ENCODE measurements at places on chromosomes 3 and 15.

GRCh38 chr15:70863450-70864218 lies 9.7 kb upstream of the LARP6 start:
- DNase-seq = no peak

GRCh38 chr3:178019645-178020044 lies 516.6 kb upstream of the KCNMB2 start:
- DNase-seq = no peak

DNA sequence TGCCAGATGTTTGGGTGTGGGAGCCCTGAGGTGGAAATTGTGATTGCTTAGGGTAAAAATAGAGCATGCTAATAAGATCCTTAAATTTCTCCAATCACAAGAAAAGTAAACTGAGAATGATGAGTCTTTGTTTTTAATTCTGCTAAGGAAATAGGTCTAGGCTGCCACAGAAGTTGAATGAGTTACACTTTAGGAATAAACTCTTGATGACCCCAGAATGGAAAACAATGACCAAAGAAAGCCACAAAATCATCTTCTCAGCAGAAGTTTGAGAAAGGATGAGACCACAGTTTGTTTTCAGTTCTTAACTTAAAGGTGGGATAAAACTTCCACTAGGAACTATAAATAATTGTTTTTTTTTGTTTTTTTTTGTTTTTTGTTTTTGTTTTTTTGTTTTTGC lies 164.6 kb upstream of the BCL6 start:
- DNase-seq = no peak

DNA sequence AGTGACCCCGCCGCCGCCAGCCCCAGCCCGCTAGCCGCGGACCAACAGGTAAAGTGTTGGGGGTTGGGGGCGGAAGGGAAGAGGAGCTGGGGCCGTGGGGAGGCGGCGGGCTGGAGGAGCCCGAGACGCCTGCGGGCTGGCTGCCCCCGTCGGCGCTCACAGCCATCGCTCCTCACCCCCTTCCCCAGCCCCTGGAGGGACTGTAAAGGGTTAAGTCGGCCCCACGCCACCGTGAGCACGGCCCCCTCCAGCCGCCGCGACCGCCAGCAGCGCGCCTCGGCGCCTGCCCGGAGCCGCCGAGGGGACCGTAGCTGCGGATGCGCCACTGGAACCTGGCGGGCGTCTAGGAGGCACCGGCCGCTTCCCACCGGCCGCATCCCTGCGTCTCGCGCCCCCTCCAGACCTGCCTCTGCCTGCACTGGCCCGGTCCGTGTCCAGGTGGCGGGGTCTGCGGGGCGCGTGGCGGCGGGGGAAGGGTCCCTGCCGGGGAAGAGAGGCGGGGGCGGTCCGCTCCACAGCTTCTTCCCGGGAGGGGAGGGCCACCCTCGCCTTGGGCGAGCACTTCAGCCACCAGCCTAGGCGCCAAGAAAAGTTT lies 522 bp downstream of the MED12L start:
- no peak for DNase-seq

DNA sequence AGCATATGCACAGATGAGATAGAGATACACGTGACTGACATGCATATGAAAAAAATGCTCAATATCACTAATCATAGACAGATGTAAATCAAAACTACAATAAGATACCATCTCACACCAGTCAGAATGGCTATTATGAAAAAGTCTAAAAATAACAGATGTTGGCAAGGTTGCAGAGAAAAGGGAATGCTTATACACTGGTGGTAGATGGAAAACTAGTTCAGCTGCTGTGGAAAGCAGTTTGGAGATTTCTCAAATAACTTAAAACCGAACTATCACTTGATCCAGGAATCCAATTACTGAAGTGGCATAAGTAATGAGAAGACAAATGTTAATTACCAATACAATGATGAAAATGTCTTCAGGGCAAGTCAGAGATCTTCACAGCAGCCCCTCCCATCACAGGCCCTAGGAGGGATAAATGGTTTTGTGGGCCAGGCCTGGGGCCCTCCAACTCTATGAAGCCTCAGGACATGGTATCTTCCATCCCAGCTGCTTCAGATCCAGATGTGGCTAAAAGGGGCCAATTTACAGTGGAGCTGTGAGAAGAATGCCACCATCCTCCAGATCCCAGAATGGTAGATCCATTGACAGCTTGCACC lies 71.4 kb upstream of the PLSCR4 start:
- DNase-seq = no peak

DNA sequence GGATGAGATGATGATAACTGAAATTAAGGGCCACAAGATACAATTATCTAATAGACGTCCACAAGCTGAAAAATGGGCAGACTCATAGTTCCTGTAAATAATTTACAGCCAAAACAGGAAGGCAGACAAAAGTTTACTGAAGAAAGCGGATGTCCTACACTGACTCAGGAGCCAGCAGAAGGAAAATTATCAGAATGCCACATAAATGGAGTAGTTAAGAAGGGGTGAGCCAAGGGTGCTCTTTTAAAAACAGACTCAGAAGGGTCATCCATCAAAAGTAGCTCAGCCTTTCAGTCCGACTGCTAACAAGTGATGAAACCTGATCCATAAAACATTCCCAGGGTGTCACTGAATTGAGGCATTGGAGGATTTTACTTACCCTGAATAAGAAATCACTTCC lies 39.8 kb downstream of the TUSC7 start:
- no peak for DNase-seq

GRCh38 chr3:105844704-105845103 lies 24.1 kb downstream of the CBLB start:
- no peak for DNase-seq

DNA sequence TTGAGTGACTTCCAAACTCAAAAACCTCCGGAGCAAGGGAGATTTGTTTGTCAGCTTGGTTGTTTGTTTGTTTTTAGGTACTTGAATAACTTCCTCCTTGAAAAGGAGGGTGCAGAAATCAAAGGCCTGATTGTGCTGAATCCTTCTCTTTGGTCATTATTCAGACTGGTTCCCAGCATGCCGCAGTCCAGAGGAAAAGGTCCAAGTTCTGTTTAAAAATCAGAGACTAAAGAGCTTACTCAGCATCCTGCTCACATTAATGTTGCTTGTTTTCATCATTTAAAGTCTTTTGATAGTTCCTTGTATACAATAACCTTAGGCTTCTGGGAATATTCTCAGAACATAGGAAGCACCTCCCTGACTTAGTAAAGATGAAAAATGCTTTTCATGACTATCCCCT lies 982 bp upstream of the SCG3 start:
- no peak for DNase-seq

GRCh38 chr15:51801391-51801835 lies 28.0 kb upstream of the TMOD3 start:
- no peak for DNase-seq

GRCh38 chr3:72624656-72625055 lies 223.6 kb downstream of the SHQ1 start:
- no peak for DNase-seq

- DNase-seq = no peak
Observed at GRCh38 chr3:70992131-70992530, 591.4 kb downstream of the FOXP1 start.

GRCh38 chr3:47404955-47405790 lies 24.4 kb downstream of the PTPN23 start:
- no peak for DNase-seq

- DNase-seq = no peak
Observed at GRCh38 chr15:31171731-31172130, 70.2 kb upstream of the TRPM1 start.

DNA sequence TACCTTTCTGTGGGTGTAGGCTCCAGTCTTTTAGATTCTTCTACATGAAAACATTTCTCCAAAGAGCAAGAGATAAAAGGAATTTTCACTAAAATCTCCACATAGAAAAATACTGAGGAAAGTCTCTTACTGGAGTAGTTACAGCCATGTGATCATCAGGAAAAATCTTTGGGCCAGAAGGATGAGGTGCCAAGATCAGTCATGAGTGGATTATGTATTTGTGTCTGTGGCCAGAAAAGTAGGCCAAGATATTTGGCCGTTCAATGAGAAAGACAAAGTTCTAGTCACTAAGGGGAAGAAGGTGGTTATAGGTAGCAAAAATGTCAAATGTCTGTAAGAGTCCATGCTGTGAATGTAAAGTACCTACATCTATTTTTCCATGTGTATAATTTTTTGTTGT lies 339.3 kb downstream of the NSUN3 start:
- no peak for DNase-seq

- no peak for DNase-seq
Observed at GRCh38 chr3:187085933-187086332, 53.4 kb downstream of the RPL39L start.

DNA sequence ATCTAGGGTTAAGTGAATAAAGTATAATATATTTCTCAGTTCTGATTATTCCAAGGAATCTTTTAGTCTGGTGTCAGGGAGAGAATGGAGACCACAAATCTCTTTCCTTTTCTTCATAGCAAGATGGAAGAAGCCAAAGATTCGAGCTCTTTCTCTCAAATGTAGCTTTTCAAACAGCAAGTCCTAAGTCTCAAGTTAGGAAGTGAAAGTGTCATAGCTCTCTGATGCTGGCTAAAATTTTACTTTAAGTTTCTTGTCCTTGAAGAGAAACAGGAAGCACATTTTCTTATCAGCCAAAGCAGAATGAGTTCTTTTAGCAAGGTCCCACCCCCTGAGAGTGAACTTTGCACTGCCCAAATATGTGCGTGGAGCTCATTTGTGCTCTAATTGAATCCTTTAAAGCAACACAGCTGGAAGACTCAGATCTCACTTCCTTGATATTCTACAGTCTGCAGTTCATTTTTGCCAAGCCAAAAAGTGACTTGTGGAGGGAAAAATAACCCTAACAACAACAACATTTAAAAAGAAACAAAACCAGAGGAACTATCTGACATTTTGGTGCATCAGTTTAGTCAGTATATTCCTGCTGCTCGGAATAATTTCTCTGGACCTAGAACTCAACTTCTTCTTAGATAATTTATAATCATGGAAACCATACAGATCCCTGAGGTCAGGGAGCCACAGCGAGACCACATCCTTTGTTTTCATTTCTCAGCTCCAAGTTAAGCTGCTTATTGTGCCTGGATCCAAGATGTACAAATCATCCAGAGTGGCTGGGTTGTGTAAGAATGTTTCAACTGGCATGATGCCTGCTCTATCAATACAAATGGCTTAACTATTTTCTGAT lies 238.7 kb upstream of the P2RY1 start:
- no peak for DNase-seq

- no peak for DNase-seq
Observed at GRCh38 chr3:133375403-133375745, 24.5 kb upstream of the BFSP2 start.

DNA sequence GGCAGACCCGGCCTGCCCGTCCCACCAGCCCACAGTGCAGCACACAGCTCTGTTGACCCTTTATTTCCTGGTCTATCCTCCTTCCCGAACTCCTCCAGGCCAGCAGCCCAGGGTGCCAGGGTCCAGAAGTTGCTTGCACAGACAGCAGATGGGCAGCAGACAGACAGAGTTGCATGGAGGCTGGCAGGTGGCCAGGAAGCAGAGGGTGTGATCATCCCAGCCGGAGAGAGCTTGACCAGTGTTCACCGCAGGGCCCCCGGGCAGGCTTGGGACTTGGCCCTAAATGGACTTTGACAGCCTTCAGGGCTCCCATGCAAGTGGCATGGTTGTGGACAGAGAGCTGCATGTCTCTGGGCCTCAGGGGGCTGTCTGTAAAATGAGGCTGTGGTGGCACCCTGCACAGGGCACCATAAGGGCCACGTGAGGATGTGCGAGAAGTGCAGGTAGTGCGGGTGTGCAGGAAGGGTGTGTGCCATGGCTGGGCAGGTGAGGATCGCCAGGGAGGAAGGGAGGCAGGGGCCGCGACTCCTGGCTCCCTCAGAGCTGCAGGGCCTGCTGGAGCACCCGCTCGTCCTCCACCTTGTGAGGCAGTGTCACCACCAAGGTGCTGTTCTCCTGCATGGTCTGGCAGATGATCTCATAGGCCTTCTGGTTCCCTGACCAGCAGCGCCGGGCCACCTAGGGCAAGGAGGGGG lies 6.3 kb upstream of the ZXDC start:
- DNase-seq = no peak

- no peak for DNase-seq
Observed at GRCh38 chr3:36696799-36697198, 67.6 kb downstream of the DCLK3 start.

DNA sequence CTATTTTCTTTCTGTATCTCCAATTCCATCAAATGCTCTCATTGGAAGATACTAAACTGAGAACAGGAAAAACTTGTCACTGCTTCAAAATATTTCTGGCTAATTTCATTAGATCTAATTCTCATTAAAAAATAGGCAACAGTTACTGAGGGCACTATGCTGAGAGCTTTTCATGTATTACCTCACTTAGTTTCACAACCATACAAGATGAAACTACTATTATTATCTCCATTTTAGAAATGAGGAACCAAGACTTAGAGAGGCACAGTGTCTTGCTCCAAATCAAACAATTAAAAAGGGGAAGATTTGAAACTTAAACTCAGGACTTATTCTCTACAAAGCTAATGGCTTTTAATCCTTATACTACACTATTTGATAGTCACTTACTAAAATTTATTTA lies 7.2 kb upstream of the OTOL1 start:
- no peak for DNase-seq

DNA sequence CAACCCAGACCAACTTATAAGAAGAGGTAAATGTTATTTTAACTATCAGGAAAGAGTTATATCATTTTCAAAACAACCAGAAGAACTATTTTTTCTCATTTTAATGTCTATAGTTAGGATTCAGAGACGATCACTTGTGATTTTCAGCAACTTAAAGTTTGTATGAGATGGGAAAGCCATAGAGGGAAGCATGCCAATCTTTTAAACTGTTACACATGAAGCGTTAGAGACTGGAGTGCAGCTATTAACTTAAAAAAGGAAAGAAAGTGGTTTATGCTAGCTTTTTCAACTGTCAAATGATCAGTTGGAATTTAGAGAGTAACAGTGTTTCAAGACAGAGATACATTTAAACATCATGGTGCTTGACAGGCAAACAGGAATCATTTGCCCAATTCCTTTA lies 91.7 kb upstream of the LPP start:
- DNase-seq = no peak

- DNase-seq = no peak
Observed at GRCh38 chr3:138367911-138368310, 19.5 kb downstream of the MRAS start.

- DNase-seq = peak; percentile 2
Observed at GRCh38 chr3:37243820-37244748, 69.7 kb upstream of the LRRFIP2 start.

DNA sequence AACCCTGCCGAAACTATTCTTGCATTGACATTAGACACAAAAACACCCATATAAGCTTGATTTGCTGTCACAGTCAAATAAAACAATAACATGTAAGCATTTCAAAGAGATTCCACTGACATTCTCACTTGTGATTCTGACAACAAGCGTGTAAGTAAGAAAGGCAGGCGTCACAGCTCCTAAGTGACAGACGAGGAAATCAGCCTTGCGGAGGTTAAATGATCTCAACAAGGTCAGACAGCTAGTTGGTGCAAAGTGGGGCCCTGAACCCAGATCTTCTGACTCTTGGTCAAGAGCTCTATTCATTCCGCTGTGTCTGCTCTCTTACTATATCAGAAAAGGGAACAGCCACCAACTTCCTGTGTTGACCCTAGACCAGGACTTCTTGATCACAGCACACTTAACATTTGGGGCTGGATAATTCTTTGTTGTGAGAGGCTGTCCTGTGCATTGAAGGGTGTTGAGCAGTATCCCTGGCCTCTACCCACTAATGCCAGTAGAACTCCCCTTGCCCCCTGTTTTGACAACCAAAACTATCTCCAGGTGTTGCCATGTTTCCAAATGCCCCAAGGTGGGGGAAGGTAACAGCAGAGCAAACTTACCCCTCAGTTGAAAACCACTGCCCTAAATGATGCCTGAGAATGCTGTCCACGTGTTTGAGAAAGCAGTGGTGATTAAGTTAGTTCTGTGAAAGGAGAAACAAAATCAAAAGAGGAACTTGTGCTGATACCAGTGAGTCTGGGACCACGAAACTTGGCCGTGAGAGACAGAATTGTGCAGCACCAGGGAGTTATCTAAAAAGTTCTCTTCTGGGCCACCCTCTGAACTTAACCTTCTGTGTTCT lies 86.1 kb downstream of the LIPC start:
- no peak for DNase-seq

All from NCI-H510A (cell line).